Motor neuron (in vitro differentiated cells): ENCODE measurements at places on chromosomes 16 and 17. TPM values are rescaled to one million over a fixed set of nuclear protein-coding genes. Genes with fewer than 3 reads are reported as not detected.

DNA sequence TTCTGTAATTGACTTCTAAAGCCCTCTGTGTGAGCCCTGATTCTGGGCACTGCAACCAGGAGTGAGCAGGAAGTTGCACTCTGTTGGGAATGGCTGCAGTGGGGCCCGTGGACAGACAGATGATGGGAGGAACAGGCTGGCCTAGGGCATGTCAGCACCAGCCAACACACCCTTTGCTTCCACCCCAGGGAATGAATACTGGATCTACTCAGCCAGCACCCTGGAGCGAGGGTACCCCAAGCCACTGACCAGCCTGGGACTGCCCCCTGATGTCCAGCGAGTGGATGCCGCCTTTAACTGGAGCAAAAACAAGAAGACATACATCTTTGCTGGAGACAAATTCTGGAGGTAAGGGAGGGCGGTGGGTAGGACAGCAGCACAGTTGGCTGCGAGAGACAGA is 10.8 kb upstream of the LPCAT2 start:
- no peak for ATAC-seq

DNA sequence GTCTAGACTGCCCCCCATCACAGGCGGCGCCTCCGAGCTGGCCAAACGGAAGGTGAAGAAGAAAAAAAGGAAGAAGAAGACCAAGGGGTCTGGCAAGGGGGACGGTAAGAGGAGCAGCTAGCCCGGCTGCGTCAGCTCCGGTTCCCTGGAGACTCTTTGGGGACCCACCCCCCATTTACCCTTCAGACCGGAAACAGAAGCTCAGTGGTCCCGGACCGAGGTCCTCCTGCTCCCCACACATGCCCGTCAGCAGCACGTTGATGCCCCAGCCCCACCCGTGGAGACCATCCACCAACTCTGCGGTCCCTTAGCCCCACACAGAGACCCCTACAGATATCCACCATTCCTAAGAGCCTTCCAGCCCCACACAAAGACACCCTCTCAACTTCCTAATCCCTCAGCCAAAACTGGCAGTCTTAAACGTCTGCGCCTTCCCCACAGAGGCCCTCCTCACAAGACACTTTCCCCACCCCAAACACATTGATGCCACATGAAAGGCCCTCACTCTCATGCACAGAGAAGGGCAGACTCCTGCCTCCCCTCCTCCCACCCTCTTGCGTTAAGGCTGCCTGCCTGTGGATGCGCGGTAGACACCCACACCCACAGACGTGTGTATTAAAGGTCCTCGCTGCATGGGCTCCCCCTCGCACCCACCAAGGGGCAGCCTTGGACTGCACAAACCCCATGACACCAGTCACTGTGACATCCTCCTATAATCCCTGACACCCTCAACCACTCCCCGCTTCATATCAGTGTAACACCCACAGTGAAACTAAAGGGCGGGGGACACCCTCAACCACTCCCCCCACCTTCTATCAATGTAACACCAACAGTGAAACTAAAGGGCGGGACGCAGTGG is 58.2 kb upstream of the RPH3AL start:
- ATAC-seq: peak; percentile 46

- no peak for ATAC-seq
Observed at GRCh38 chr17:21194226-21194625, 19.7 kb downstream of the TMEM11 start.

DNA sequence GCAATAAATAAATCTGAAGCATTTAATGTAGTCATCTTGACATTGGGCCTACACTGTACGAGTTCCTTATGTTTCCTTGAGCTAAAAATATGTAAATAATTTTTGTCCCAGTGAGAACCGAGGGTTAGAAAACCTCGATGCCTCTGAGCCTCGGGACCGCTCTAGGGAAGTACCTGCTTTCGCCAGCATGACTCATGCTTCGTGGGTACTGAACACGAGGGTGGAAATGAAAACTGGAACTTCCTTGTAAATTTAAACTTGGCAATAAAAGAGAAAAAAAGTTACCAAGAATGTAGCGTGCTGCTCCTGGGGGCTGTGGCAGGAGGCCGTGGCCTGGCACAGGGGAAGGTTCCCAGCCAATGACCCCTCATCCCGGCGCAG is 74.1 kb downstream of the SOCS1 start:
- ATAC-seq: no peak

Gene SNX20
- 0.21 TPM in 1 of 2 replicates, not detected in the other for total RNA-seq

Gene ADORA2B
- 11.7 and 14.0 TPM in 2 replicates for total RNA-seq

Gene ALOX15B
- total RNA-seq: not detected in 2 replicates
